ENCODE measurements at places on chromosomes 6 and 20.

- no peak for DNase-seq
Observed at GRCh38 chr20:3788685-3789155, 2.2 kb upstream of the CENPB start.

DNA sequence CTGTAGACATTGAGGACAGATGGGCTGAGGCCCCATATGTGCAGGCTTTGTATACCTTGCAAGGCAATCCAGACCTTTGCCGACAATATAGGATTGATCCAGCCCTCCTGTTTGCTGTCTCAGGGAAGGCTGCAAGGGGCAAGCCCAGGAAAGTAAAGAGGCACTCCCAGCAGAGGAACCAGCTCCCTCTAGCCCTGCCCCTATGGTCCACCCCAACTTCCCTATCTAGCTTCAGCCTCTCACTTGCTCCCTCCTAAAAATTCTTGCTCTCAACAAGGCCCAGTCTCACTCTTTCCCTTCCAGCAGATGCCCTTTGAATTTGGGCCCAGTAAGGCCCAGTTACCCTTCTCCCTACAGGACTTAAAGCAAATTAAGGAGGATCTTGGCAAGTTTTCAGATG, 92.6 kb downstream of the JARID2 start:
- DNase-seq, result no peak

GRCh38 chr6:109360791-109361190, 21.5 kb downstream of the CD164 start:
- DNase-seq, result no peak

DNA sequence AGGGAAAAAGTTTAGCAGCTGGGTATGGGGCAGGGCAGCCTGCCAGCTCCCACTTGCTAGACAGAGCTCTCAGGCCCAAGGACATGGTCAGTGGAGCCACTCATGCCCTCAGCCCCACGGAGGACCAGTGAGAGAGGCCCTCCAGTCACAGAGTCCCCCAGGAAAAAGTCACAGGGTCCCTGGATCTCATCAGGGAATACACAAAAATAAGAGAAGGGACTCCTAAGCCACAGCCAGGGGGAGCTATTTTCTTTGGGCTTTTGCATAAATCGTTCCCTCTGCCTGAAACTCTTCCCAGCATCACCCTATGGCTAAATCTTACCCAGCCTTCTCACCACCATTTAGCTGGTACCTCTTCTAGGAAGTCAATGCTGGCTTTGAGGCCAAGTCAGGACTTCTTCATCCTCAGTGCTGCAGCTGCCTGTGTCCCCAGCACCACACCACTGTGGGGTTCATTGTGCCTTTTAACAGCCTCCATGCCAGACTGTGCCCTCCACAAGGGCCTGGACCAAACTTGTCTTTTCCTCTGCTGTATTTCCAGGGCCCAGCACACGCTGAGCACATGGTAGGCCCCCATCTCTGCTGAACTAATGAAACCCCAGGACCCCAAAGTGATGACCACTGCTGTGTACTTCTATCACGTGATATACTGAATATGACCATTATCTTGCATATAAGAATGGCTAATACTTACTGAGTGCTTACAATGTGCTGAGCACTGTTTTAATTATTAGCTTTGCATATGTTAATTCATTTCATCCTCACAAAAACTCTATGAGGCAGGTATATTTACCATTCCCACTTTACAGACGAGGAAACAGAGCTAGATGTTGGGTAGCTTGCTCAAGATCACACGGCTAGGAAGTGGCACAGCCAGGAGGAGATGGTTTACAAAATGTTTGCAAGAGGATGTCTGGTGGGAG, 2.0 kb downstream of the ZNF335 start:
- DNase-seq, result no peak

DNA sequence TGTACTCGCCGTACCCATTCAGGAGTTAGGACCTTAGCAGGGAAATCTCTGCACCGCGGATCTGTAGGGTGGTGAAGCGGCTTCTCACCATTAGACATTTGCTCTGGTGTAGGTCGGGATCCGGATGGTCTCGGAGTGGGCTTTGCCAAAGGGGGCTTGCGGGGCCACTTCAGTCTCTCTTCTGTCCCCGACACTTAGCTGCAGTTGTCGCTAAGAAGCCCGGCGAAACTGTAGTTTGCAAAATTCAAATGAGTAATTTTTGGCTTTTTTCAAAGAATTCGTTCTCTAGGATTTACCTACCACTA, 433 bp downstream of the QRSL1 start:
- no peak for DNase-seq

GRCh38 chr6:137224799-137225198, 5.6 kb upstream of the IFNGR1 start:
- no peak for DNase-seq

DNA sequence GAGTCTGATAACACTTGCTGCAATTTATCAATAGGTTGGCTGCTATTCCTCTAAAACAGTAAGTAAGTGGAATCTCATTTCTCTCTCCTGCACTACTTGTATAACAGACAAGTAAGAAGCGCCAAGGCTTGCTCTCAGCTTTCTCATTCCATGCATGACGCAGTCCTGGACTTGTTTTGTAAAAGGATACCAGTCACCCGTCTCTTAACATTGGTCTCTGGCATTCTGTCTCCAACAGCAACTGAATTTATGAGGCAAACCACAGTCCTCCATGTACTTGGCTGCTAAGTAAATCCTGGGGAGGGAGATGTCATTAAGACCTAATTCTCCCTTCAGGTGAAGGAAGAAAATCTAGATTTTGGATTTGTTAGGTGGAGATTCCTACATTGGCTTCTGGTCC, 115.4 kb downstream of the OPN5 start:
- no peak for DNase-seq
